ENCODE measurements at places on chromosomes 12 and 14.

GRCh38 chr12:91211866-91212265 is 29.2 kb upstream of the DCN start:
- no peak for DNase-seq

DNA sequence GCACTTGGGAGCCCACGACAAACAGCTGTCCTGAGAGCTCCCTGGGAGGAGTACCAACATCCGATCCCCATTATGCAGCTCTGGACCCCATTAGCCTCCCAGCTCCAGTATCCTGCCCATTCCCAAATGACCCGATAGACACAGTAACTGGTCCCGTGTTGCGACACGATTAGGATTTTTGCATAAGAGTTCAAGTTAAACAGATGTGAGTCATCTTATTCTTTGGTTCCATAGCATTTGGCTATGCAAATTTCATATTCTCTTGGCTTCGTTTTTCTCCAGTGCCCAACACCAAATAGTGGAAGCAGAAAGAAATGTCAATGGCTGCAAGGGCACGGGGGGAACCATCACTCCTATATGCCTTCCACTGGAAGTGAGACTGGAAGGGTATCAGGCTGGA is 43.0 kb upstream of the LRRC10 start:
- DNase-seq: no peak

DNA sequence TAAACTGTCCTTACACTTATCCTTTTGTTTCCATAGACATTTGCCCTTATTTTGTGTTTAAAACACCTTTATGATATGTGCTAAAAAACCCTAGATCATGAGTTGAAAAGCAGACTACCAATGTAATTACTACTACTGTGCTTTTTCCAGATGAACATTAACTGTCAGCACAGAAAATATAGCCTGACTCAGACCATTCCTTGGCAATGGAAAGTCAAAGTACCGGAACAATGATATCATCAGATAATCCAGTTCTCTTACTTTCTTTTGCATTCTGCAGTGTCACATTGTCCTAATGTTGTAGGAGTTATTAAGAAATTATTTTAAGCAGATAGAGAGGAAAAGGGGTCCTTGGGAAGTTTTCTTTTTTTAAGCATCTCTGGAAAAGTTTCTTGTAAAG is 1189.0 kb upstream of the FLRT2 start:
- DNase-seq: no peak

DNA sequence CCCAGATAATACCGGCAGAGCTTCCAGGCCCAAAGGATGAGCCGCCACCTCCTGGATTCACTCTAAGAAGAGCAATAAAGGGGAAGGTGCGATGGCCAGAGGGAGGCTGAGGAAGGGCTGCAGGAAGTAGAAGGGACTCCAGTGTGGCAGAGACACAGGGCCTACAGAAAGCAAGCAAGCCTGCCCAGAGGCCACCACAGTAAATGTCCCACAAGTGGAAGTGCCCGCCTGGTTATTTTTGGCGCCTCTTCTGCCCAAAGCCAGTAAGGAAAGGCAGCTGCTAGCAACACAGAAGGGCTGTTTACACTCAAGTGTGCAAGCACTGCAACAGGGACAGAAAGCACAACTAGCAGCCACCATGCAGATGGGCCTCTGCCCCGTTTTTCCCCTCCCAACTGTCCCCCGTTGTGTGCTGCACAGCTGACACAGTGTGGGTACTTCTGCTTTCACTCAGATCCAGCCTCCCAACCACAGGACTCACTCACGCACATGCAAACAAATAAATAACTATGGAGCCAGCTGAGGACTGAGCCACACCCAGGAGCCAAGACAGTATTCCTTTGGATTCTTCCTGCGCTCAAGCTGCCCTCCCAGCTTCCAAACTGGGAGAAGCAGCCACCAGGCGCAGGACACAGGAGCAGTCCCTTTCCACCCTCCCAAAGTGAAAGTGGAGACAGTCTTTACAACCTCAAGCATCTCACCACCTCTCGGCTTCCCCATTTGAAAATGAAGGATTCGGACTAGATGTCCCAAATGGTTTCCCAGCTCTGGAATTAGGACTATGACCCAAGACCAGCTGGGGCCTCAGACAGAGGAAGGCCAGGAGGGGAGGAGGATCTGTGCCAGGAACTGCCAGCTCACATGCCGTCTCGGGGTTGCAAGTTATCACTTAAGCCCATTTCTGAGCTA is 40.0 kb upstream of the PNMA1 start:
- no peak for DNase-seq

DNA sequence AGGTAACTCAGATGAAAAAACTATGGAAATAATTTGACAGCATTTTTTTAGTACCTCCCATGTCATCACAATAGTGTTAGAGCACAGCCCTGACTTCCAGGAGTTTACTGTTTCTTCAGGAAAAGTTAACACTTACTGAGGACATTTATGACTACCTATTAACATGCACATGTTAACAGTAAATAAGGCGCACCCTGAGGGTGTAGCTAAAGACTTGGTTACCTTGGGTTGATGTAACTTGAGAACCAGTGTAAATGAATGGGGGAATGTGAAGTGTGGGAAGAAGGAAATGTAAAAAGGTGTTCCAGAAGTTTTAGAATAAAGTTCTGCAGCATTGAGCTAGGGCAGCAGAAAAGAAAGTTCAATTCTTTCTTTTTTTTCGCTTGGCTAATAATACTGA is 366.2 kb downstream of the EGLN3 start:
- DNase-seq: no peak

GRCh38 chr12:17110316-17110715 is 504.4 kb upstream of the LMO3 start:
- no peak for DNase-seq

DNA sequence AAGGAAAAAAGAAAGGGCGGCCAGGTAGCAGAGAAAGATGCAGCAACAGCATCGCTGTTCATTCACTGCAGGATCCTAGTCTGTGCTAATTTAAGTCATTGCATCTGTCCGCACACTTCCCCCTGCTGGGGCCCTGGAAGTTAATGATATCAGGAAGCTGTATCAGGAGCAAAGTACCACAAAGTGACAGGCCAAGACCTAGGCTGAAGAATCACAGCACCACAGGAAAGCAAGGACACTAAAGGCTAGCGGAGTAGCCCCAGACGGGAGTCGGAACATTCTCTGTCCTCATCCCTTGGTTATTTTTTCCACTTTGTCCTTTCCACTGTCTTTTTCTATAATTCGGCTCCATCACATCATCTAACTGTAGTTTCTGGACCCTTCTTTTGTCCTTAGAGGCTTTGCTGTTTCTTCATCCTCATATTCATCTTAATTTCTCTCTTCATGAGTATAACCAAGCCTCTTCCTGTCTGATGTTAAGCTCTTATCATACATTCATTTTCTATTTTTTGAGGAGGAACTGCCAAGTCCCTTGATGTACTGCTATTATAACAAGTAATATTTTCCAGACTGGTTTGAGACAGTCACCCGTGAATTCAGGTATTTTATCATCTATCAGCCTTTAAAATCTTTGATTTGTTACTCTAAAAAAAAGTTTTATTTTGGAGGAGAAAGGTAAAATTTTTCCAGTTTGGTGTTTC is 28.3 kb downstream of the DUSP16 start:
- DNase-seq: no peak

- no peak for DNase-seq
Observed at GRCh38 chr14:51157012-51157411, 62.1 kb upstream of the TRIM9 start.

GRCh38 chr12:47014474-47014873 is 64.9 kb upstream of the PCED1B start:
- DNase-seq: peak; percentile 43

GRCh38 chr14:95922080-95922479 is 45.4 kb downstream of the TUNAR start:
- DNase-seq: no peak

DNA sequence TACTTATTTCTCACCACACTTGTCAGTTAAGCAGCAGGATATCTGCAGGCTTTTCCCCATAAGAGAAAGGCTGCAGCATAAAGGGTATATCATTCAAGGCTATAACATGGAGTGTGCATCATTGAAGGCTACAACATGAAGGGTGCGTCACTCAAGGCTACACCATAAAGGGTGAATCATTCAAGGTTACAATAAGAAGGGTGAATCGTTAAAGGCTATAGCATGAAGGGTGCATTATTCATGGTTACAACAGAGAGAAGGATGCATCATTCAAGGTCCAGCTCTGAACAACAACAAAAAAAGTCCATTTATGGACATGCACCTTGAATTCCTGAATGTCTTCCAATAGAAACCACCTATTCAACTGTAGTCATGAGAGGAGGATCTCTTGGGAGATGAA is 32.8 kb upstream of the LUM start:
- no peak for DNase-seq

DNA sequence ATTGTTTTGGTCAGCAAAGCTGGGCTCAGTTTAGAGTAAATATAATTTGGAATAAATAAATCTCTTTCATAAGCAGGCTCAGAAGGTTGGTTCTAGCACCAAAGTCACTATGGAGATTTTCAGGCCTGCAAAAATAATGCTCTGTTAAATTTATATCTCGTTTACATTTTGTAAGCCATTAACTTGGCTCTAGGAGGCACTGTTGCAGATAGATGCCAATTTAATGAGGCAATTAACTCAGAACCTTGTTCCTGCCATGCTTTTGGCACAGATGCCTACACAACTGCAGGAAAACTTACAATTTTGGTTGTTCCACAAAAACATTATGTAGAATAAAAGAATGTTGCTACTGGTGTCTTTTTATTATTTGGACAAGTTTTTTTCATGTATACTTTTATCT is 428.1 kb downstream of the FLRT2 start:
- no peak for DNase-seq

DNA sequence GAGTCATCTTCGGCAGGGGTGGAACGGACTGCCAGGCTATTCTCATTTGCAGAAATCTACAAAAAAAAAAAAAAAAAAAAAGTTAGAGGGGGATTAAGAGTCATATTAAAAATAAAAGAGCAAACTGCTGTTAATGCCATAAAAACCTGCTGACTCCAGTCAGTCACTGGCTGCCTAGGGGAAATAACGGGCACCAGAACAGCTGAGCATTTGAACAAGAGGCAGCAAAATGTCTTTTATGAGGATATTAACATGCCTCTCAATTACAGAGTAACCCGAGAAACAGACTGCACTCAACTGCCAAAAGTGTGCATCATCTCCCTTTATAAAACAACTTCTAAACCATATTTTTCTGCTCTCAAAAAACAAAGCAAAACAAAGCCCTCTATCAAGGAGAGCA is 28.7 kb upstream of the CERS5 start:
- DNase-seq: no peak

GRCh38 chr14:104286086-104286485 is 147.7 kb downstream of the KIF26A start:
- no peak for DNase-seq

GRCh38 chr12:64781280-64782190 is 22.3 kb upstream of the GNS start:
- no peak for DNase-seq

GRCh38 chr14:81246461-81247270 is 25.9 kb upstream of the GTF2A1 start:
- no peak for DNase-seq

GRCh38 chr12:90280564-90281058 is 572.0 kb upstream of the ATP2B1 start:
- DNase-seq: no peak

DNA sequence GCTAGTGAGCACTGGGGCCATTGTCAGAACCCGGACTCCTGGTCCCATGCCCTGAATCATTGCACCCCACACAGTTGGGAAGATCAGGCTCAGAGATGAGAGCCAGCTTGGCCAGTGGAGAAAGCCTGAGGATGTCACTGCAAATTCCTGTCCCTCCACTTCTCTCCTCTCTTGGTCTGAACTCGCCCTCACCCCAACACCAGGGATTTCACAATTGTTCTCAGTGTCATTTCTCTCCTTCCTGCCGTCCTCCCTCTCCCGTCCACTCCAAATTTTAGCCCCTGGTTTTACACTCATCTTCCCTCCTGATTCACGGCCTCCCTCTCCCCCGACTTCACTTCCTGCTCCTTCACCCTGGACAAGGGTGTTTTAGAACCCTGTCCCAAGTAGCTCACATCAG is 11.1 kb downstream of the KRT75 start:
- DNase-seq: no peak

- no peak for DNase-seq
Observed at GRCh38 chr12:82874945-82875344, 188.2 kb downstream of the TMTC2 start.

DNA sequence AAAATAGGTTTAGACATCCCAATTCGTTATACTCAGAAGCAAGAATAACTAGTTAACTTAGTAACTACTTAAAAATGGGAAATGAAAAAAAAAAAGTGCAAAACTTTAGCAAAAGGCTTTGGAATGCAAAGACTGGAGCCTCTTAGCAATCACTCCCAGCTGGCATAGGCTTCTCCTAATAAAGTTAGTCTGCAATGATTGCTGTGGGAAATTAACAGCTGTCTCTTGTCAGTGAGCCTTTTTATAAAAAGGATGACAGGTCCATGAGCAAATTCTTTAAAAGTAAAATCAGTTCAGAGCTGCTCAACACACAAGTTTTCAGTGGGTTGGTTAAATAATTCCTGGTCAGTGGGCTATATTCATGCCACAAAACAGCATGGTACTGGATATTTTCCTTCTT is 7.4 kb upstream of the SYCP3 start:
- no peak for DNase-seq

DNA sequence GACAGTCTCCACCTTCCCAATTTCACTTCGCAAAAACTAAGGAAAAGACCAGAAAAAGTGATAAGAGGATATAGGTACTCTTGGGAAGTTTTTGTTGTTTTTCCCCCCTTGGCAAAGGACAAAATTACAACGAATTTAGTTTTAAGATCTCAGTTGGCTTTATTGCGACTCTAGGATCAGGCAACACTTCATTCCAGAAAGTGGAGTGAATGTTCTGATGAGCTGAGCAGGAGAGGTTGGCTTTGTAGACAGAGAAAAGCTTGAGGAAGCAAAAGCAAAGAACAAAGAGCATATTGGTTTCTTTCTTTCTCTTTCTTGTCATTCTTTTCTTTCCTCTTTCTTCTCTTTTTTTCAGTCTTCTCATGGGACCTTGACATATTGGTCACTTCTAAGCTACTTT is 640 bp upstream of the ZFYVE1 start:
- no peak for DNase-seq

DNA sequence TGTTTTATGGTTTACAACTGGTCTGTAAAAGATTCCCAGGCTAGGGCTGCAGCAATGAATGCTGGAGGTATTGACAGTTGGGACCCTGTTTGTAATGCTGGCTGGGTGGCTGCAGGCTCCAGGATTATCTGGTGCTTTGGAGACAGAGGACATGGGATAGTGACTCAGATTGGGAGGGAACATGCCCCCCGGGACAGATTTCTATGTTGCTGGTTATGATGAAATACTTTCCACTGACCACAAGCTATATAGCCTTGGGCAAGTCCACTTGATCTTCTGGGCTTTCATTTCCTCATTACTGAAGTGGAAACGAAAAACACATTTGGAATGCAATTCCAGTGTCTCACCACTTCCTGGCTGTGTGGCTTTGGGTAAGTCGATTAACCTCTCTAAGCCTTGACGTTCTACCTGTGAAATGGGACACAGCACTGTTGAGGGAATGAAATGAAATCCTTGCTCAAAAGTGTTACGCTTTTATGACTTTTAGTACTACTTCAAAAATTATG is 6.3 kb upstream of the TPCN1 start:
- peak; percentile 99 for DNase-seq

GRCh38 chr12:62873826-62874448 is 61.0 kb downstream of the PPM1H start:
- no peak for DNase-seq
